ENCODE measurements at places on chromosomes 16 and 17.
A peak's percentile ranks its signal among the peaks of the same experiment; 100 is the strongest.

- no peak for DNase-seq
These were observed 148.7 kb downstream of the AIPL1 start for GRCh38 chr17:6286233-6286632.

DNA sequence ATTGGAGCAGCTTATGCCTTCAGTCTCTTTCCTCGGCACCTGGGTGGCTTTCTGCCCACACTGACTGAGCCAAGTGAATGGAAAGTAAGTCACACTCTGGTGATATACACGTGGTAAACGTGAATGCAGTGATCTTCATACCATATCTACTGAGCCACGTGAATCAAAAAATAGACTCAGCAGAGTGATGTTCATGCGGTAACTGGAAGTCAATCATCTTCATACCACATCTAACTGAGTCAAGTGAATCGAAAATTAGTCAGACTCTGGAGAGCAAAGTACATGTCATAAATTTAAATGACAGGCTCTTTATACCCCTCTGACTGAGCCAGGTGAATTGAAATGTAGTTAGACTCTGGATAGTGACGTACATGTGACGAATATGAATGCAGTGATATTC is 47.1 kb upstream of the ARL4D start:
- peak; percentile 47 for DNase-seq

- no peak for DNase-seq
These were observed 35.1 kb upstream of the IL21R start for GRCh38 chr16:27366687-27367460.

DNA sequence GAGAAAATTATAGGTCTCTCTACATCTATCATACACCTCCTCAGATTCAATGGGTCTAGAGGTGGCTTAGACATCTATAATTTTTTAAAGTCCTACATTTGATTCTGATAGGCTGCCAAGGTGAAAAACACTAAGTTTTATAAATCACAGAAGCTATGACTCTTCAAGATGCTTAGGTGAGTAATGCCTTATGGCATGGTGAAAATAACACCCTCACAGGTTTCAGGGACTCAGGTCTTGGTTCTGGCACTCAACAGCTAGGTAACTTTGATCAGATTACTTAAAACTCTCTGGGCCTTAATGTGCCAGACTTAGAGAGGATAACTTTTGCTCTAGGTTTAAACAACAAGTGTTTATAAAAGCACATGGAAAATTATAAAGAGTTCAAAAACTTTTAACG is 2.0 kb upstream of the COX10 start:
- DNase-seq = no peak

DNA sequence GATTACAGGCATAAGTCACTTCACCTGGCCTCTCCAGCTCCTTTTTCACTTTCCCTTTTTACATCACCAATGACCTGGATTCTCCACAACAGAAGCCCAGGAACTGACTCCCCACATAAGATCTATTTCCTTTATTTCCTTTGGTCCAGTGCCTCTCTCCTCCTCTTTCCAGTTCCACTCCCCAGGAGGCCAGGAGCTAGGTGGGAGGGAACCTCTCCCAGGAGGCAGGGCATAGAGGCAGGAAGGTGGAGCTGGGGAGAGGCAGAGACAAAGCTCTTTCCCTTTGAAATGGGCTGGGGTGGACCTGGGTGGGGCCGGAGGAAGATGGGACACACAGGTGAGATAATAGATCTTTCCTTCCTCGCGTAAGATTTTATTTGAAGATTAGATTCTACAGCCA is 318.3 kb upstream of the TNRC6C start:
- no peak for DNase-seq

- DNase-seq = no peak
These were observed 28.8 kb upstream of the MTSS2 start for GRCh38 chr16:70714581-70715054.

DNA sequence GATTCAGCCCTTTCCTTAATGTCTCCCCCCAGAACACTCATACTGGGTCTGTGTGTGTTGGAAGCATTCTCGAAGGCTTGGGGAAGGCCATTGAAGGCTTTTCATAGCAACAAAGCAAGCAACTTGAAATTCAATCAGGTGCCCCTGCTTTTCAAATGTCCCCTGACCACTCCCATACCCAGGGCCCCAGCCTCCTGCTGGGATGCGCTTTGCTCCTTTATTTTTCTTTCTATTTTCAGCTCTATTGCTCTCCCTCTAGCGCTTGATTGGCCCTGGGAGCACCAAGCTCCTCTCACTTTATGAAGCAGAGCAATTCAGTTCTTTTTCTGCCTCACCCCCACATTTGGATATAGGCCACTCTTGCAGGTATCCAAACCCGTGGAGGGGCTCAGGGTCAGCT is 92.0 kb downstream of the WSCD1 start:
- DNase-seq = no peak

- DNase-seq = no peak
These were observed 1.9 kb upstream of the CPD start for GRCh38 chr17:30376621-30377452.

DNA sequence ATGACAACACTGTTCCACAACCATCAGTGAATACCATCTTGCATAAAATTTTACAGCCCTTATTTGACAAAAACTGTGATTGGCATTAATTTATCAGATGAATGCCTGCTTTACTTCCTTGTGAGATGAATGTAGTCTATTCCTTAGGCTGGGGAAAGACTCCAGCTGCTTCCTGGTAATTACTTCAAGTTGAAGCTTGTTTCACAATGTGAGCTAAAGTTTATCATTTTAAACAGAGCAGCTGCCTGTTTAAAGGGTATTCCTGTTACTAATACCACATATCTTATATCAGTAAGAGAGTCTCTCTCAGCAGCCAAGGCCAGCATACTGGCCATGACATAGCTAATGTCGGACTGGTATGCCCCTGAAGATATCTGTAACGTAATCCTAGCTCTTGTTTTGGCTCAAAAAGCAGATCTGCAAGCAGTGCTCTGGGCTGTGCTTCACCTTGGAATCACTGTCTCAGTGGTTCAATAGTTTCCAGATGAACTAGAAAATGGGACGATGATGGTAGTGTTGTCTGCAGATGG is 13.2 kb upstream of the ARL2BP start:
- no peak for DNase-seq

GRCh38 chr16:24140730-24141129 is 115.4 kb upstream of the CACNG3 start:
- no peak for DNase-seq

- DNase-seq = no peak
These were observed 483.1 kb downstream of the CDH11 start for GRCh38 chr16:64638766-64639165.

- DNase-seq = no peak
These were observed 34.4 kb downstream of the NETO2 start for GRCh38 chr16:47109361-47109760.

GRCh38 chr16:3173892-3174617 is 13.9 kb upstream of the OR1F1 start:
- peak; percentile 60 for DNase-seq

GRCh38 chr16:4591706-4592470 is 22.8 kb downstream of the UBALD1 start:
- DNase-seq = no peak

- no peak for DNase-seq
These were observed 22.8 kb downstream of the TRPV2 start for GRCh38 chr17:16438173-16438556.

DNA sequence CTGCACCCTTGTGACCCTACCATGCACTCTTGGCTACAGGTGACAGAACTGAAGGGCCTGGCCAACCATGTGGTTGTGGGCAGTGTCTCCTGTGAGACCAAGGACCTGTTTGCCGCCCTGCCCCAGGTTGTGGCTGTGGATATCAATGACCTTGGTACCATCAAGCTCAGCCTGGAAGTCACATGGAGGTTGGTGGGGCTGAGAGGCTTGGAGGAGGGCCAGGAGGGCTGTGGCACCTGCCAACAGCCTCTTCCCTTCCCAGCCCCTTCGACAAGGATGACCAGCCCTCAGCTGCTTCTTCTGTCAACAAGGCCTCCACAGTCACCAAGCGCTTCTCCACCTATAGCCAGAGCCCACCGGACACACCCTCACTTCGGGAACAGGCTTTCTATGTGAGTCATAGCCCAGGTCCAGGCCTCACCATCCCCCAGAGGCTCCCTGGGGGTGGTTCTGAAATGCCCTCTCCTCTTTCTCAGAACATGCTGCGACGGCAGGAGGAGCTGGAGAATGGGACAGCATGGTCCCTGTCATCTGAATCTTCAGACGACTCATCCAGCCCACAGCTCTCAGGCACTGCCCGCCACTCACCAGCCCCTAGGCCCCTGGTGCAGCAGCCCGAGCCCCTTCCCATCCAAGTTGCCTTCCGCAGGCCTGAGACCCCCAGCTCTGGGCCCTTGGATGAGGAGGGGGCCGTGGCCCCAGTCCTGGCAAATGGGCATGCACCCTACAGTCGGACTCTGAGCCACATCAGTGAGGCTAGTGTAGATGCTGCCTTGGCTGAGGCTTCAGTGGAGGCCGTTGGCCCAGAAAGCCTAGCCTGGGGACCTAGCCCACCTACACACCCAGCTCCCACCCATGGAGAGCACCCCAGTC is 13.0 kb downstream of the RIPOR1 start:
- DNase-seq = no peak

GRCh38 chr17:39676198-39676819 is 8.1 kb downstream of the PNMT start:
- peak; percentile 54 for DNase-seq

GRCh38 chr16:87198328-87198832 is 118.8 kb downstream of the C16orf95 start:
- no peak for DNase-seq

GRCh38 chr17:15893658-15894024 is 51.3 kb upstream of the ADORA2B start:
- DNase-seq = no peak

DNA sequence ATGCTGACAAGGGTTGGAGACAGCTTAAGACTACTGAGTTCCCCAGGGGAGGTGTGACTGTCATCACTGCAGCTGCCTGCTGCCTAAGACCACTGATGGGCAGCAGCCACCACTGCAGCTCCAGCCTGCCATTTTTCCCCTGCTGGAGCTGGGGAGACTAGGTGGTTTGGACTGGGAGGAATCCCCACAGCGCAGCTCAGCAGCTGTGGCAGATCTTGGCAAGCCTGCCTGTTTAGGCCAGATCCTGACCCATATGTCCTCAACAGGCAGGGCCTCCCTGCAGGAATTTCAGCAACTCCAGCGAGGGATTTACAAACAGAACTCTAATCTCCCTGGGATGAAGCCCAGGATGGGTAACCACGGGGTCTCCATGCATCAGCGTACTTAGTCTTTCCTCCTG is 356.4 kb upstream of the TOM1L1 start:
- no peak for DNase-seq

DNA sequence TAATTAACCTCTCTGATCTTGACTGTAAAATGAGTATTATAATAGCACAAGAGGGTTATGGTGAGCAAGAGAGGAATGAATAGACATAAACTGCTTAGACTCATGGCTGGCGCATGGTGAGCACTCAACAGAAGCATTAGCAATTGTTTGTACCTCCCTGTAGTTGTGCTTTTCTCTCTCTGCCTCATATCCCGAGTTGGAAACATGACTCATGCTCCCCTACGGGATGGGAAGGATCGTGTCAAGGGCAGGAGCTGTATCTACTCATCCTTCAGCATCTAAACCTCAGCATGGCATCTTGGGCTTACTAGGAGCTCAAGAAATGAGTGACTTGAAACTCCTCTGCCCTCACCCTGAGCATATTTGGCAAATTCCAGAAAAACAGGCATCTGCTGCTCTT is 299.6 kb downstream of the MAP2K4 start:
- DNase-seq = no peak

- no peak for DNase-seq
These were observed 160.9 kb downstream of the MAP2K6 start for GRCh38 chr17:69575346-69575761.

DNA sequence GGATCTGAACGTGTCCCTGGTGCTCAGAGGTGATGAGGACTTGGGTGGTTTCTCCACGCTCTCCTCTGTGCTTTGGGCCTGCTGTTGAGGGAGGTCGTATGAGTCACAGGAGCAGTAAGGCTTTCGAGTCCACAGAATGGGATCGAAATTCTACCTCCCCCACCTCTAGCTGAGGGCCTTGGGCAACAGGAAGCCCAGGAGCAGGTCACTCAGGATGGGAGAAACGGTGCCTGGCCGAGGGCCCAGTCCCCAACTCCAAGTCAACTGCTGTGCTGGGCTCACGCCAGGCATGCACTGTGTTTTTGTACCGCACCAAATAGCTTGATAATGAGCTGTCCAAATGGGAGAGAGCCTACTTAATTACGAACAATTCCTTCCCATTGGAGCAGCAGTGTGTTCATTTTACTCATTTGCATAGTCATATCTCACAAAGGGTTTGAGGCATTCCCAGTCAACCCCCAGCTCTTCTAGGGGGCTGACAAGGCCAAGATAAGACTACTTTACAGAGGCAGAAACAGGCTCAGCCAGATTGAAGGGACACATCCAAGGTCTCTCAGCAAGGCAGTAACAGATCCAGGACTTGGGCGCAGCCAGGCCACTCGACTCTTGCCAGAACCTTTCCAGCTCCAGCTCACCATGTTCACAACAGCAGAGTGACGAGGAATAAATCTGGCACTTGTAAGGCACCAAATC is 53.6 kb downstream of the WNT3 start:
- DNase-seq = no peak

- no peak for DNase-seq
These were observed 3.3 kb upstream of the KRT35 start for GRCh38 chr17:41483991-41484826.

DNA sequence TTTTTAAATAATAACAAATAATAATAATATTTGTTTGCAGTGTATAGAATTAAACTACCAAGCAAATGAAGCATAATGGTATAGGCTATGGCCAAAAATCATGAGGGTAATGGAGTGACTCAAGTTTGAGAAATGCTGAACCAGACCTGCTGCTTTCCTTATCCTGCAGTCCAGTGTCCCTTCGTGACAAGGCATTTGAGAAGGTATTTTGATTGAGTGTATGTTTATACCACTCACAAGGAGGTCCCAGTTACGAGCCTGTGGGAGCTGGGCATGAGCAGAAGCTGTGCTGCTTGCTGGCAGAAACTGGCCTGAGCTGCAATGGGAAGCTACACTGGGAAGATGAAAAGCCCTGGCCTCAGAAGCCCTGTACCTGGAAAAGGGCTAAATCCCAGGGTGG is 50.3 kb downstream of the GNAO1 start:
- no peak for DNase-seq

DNA sequence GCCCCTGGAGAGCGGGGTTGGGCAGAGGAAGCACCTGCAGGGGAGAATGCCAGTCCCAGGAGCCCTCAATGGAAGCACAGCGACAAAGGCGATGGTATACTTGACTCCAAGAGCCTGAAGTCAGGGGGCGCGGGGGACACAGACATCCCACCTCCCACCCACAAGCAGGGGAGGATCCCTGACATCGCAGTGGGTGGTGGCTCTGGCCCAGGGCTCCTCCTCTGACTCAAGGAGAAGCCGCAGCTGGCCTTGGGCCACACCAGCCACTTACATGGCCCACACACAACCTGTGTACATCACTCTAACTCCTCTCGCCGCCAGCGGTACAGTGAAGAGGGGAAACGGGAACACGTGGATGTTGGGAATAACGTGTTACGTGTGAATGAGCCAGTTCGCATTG is 44.3 kb downstream of the FZD2 start:
- DNase-seq = no peak

DNA sequence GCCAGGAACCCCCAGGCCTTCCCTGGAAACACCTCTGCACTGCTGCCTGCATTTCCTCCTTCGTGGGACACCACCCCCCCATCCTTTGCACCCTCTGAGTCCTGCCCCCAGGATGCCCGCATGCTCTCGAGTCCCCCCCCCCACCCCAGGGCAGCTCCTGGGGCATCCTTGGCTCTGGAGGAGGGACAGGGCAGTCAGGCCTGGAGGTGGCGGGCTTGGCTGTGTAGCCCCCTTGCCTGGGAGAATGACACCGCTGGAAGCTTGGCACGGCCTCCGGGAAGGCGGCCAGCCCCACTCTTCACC is 98.9 kb upstream of the GSE1 start:
- no peak for DNase-seq

- DNase-seq = no peak
These were observed 53.7 kb downstream of the BAHCC1 start for GRCh38 chr17:81448950-81449349.

Data from activated CD4-positive, alpha-beta T cell treated with anti-CD3 and anti-CD28 coated beads, Interleukin-2, amount 50 U/mL, for 16 hours (primary cell).